ENCODE measurements at places on chromosomes 1 and 21.

GRCh38 chr1:227225715-227226346 lies 92.5 kb downstream of the CDC42BPA start:
- DNase-seq = peak; percentile 39

DNA sequence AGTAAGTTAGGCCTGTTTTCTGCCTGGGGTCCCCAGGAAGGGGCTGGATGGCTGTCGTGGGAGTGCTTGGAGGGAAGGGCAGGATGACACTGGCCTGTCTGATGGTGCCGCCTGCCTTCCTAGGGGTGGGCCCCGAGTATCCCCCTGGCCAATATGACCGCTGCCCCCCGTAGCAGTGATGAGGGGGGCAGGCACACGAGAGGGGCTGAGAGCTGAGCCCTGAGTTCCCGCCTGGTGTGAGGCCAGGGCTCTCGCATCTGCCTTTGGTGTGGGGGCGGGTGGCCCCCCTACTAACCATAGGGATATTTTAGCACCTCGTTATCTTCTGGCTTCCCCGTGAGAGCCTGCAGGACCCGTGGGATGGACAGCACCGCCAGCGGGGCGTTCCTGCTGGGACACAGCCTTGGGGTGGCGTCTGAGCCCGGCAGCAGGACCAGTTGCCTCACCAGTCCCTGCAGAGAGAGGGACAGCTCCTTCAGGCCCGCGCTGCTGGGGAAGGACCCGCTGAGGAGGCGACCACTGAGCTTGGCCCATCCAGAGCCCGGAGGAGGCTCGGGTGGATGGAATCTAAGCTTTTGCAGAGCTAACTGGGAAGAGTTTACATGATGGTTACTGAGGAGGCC lies 10.4 kb downstream of the KRTAP10-1 start:
- DNase-seq = no peak

DNA sequence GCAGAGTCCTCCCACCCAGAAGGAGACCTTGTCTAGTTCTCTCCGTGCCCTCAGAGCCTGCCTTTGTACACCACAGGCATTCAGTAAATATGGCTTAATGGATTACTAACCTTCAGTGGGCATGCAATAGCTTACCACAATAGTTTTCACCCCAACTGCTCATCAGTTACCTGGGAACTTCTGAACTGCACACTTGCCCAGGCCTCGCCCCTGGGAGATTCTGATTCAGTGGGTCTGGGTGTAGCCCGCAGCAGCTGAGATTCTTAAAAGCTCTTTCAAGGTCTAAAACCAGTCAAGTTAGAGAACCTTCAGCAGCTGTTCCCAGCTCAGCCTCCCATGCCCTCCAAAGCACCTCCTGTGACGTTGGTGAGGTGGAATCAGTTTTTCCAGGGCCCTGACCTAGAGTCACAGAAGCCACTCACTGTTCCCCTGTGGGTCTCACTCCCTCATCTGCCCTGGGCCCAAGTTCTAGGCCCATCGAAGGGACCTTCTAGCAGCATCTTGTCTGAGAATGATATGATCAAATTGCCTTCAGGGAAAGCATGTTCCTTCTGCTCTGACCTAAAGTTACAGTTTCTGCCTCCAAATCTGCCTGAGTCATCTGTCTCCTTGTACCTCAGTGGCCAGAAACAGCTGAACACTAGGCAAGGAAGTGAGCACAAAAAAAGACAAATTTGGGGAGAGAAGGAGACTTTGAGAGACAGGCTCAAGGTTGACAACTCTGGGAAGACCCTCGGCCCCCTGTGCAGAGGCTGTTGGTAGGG lies 10.8 kb downstream of the ASAP3 start:
- no peak for DNase-seq

- DNase-seq = no peak
These were observed 107.3 kb downstream of the CLEC20A start for GRCh38 chr1:178389441-178389840.

DNA sequence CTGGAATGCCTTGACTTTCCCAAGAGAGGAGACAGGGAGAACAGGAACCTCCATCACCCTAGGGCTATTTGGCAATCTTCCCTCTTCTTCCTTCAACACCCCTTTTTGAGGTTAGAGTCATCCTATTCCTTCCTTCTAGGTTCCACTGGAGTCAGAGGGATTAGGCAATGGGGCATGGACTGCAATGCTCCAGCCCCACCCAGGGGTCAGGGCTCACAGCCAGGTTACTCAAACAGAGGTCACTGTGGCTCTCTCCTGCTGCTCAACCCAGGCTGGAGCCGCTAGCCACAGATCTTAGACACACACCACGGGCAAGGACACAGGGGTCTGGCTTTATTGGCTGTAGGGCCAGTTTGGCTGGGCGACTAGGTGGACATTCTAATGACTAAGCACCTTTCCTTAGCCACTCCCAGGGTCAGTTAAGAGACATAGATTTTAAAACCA lies 145.5 kb upstream of the NRIP1 start:
- DNase-seq = peak; percentile 78

DNA sequence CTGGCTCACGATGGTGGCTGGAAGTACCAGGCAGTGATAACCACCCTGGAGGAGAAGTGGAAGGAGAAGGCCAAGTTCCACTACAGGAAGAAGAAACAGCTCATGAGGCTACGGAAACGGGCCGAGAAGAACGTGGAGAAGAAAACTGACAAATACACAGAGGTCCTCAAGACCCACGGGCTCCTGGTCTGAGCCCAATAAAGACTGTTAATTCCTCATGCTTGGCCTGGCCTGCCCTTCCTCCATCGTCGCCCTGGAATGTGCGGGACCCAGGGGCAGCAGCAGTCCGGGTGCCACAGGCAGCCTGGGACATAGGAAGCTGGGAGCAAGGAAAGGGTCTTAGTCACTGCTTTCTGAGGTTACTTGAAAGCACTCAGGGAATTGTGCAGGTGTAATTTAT lies 10.8 kb downstream of the IL24 start:
- DNase-seq = no peak

DNA sequence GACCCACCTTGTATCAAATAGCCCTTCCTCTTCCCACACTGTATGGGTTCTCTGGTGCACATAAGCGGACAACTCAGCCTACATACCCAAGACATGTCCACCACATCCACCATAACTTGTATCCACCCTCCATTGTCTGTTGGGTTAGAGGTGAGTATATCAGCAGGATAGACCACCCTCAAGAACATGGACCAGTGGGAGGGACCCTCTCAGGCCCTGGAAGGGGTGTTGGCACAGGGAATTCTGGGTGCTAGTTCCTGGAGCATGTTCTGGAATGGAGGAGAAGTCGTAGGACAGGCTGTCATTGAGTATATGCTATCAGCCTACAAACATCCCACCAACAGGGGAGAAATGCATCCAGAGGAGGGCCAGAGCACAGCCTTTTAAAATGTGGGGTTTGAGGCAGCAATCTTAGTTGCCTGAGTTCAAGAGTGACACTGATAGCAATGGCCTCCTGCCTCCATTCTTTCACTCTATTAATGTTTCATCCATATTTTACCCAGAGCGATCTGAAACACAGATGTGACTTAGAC lies 7.5 kb downstream of the CD55 start:
- DNase-seq = no peak

DNA sequence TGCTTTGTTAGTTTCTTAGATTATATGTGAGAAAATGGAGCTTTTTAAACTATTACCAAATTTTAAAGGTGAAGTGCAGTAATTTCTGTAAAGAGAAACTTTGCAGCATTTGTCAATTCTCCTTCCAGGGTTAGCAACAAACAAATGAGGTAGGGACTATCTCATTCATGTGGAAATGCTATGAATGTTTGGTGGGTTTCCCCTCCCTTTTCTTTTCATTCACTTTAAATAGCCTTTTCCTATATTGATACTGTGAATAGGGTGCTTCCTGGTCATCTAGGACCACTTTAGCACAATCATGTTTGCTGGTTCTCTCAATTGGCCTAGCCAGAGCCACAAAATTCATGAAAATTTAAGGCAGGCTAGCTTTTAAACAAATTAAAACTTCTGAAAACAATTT lies 20.6 kb downstream of the ZBTB37 start:
- no peak for DNase-seq

DNA sequence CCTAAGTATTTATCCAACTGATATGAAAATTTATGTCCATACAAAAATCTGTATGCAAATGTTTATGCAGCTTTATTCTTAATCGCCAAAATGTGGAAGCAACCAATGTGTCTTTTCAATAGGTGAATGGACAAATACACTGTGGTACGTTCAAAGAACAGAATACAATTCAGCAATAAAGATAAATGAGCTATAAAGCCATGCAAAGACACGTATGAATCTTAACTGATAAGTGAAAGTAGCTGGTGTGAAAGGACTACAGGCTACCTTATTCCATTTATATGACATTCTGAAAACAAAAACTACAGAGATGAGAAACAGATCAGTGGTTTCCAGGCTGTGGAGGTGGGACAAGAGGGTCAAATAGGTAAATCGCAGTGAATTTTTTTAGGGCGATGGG lies 419.6 kb upstream of the B3GALT2 start:
- no peak for DNase-seq

GRCh38 chr21:19908390-19908789 lies 1089.8 kb upstream of the NCAM2 start:
- no peak for DNase-seq

DNA sequence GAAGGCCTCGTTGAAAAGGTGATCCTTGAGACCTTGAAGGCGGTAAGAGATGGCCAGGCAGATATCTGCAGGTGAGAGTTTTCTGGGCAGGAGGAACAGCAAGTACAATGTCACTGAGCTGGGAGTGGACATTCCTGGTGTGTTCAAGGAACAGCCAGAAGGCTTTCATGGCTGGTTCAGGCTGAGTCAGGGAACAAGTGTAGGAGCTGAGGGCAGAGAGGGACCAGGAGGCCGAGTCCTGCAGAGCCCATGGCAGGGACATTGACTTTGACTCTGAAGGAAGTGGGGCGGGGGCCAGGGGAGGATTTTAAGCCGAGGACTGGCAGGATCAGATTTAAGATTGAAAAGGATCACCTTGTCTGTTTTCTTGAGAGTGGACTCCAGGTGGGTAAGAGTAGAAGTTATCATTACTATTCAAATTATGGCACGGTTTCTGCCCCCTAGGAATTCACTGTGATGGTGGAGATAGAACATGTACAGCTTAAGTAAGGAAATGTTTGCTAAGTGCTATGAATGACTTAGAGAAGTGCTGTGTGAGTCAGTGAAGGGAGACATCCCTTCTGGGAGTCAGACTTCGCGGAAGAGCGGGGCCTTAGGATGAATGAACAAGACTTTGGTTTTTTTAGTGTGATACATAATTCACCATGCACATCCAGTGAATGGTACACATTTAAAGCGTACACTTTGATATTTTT lies 202.3 kb downstream of the KIF26B start:
- no peak for DNase-seq

DNA sequence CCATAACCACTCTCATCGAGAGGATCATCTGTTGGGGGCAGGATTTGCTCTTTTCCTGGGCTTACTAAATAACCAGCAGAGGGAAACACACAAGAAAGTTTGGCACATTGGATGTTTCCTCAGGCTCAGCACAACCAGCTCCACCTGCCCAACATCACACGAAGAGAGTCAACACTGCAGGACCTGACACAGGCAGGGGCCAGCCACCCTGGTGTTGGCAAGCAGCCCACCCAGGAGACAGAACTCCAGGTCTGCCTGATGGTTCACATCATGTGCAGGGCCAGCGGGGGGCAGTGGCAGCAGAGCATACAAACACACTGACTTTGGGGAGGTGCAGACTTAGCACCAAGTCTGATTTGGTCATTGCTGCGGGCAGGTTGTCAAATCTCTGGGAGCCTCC lies 182.3 kb upstream of the GALNT2 start:
- DNase-seq = no peak

DNA sequence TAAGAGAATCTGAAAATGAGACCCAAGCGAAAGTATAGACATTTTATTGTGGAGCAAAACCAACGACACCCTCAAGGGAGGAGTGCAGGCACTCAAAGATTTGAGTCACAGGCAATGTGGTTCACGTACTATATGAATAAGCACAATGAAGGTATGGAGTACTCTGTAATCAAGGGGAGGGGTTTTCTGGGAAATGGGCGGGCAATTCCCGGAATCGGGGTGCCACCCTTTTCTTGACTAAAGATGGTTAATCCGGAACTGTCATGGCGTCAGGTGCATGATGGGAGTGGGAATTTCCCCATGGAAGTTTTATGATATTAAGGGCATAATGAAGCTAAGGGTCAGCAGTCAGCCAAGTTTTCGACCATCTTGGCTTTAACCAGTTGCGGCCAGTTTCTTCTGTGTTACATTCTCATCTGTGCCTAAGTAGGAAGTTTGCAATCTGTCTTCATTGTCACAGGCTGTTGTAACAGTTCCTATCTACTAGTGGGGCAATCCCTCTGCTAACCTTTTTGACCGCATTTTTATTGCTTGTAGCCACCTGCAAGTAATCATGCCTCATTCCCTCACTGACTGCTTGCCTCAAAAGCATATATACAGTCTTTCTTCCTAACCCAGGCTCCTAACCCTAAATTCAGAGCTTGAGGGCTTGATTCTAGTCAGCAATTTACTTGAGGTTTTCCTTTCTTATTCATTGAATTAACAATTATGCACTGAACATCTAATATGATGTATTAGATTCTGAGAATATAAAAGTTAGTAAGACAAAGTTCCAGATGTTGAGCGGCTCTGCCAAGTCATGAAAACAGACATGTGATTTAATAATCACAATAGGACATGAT lies 775 bp upstream of the AIM2 start:
- no peak for DNase-seq

DNA sequence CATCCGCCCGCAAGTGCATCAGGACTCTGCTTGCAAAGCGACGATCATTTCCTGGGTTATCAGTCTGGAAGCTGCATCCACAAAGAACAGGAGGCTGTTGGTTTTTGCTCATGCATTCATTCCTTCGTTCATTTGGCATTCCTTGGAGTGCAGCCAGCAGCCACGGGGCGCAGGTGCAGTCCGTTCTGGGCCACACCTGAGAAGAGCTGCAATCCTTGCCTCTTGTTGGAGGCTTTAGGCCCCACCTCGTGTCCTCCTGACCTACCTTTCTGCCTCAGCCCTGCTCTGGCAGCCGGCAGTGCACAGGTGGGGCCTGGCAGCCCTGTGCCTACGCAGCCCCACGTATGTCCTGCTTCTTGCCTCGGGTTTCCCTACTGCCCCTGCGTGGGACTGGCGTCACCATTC lies 19.6 kb upstream of the C2CD2 start:
- no peak for DNase-seq

- no peak for DNase-seq
These were observed 15.7 kb downstream of the LSS start for GRCh38 chr21:46212721-46213484.

DNA sequence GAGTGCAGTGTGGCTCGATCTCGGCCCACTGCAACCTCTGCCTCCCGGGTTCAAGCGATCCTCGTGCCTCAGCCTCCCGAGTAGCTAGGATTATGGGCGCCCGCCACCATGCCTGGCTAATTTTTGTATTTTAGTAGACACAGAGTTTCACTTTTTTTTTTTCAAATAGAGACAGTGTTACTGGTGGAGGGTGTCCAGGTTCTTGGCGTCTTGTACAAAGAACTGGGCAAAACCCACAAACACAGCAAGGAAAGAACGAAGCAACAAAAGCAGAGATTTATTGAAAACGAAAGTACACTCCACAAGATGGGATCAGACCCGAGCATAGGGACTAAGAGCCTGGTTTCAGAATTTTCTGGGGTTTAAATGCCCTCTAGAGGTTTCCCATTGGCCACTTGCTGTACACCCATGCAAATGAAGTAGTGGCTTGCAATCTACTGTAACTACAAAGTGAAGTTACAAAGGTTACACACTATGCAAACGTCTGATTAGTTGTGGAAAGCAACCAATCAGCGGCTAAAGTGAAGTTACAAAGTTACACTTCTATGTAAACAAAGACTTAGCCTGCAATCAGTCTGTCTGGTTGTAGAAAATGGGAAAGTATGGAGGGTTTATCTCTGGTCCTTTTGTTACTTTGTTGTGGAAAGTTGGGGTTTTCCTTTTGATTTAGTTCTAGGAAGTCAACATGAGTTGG lies 199.1 kb downstream of the DYRK1A start:
- DNase-seq = peak; percentile 60

GRCh38 chr1:28668956-28669723 lies 556 bp downstream of the GMEB1 start:
- peak; percentile 41 for DNase-seq

Data from LoVo (cell line).